ENCODE measurements at places on chromosomes 12 and 14.

DNA sequence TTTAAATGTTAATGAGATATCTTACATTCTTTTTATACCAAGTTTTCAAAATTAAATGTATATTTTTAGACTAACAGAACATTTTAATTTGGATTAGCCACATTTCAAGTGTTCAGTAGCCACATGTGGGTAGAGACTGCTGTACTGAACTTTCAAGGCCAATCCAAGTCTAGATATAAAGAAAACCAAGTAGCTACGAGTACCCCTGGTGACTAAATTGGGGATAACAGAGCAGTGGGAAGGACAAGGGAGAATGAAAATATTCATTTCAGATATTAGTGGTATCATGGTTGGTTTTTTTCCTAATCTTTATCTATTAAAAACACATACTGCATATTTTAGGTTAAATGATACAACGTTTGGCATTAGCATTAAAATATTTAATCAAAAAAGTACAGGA, 69.4 kb upstream of the RHOJ start:
- DNase-seq = peak; percentile 53

DNA sequence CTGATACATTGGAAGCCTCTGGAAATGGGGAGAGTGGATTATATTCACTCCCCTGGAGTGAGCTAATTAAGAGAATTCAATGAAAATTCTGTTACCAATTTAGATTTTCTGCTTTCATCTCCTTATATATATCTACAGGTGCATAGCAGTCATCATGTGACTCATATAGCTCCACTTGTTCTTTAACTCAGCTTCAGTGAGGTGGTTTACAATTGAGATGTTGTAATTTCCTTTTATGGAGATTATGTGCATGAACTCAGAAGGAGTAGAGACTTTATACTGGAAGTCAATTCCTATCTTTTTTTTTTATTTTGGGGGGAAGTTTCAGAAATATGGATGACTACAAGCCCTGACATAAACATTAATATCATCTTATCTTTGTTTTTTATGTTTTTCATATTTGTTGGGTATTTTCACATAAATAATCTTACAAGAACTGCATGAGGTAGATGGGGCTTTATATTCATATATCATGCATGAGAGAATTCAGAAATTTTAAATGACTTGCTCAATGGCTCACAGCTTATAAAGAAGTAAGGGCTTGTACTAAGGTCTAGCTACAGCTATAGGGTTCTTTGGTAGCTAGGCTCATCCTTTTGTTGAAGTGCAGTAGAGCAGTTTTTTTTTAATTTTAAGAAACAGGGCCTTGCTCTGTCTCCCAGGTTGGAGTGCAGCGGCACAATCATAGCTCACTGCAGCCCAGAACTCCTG, 92.3 kb upstream of the SCAF11 start:
- DNase-seq = no peak

DNA sequence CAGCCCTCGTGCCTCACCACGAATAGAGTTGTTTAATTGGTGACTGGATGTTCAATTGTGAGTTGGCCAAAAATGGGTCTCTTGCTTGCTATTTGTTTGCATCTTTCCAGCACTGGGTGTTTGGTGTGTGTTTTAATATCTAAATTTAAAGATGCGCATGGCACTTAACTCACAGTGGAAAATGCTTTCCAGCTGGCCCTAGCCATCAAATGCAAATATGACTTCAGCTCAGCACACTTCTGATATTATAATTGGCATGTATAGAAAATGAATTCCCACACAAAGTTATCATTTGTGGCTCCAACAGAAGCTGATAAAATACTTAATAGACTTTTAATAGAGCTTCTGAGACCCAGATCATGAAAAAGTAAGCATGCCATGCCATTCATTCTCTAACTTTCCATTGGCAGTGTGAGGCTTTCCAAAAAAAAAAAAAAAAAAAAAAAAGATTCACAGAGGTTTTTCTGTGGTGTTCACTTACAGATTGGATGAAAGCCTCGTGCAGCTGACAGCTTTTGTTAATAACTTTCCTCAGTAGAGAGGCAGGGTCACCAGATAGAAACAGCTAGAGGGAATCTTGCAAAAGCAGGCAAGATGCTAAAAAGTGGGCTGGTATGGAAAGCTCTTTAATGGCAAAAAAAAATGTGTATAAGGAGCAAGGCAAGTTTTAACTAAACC, 425.2 kb downstream of the GALC start:
- DNase-seq = no peak

DNA sequence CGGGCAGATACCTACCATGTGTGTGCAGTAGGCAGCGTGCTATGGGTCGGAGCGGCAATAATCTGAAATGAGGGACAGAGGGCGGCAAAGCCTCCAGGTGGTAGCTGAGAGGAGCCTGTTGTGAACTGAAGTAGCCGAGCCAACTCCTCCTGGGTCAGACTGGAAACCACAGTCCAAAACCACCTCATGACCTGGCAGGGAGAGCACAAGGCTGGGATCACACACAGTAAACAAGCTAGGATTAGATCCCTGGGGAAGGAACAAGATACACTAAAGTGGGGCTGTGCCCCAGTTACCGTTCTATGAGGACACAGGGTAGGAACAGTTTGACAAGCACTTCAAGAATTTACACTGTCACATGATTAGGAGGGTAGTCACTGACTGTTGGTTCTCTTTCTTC, 49.0 kb downstream of the AREL1 start:
- no peak for DNase-seq

GRCh38 chr12:12736759-12737676, 19.9 kb downstream of the CDKN1B start:
- no peak for DNase-seq

DNA sequence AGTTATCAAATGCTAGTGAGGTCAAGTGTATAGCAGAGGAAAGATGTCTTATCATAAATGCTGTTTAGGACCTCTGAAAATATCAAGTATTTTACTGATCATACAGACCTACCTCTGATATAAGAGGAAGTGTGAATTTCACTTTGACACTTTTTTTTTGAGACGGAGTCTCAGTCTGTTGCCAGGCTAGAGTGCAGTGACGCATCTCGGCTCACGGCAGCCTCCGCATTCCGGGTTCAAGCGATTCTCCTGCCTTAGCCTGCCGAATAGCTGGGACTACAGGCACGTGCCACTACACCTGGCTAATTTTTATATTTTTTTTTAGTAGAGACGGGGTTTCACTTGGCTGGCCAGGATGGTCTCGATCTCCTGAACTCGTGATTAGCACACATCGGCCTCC, 55.1 kb upstream of the PIK3C2G start:
- no peak for DNase-seq

DNA sequence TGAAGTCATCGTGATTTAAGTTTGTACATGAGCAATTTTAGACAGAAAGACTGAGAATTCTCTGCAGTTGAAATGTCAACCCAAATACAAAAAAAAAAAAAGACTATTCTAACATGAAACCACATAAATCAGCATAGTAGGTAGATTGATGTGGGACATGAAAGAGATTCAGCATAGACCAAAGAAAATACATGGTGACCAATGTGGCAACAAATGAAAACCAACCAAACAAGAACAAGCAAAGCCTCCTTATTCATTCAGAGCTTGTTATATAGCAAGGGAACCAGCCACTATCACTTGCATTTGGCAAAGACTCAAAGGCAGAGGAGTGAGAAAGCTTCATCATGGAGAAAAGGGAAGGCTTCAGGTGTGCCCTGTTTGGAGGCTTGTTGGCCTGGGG, 144.4 kb upstream of the TMPO start:
- no peak for DNase-seq

- DNase-seq = no peak
Measured at GRCh38 chr12:12083688-12084087, 12.9 kb downstream of the BCL2L14 start.

- DNase-seq = no peak
Measured at GRCh38 chr12:94380507-94380906, 79.2 kb downstream of the CEP83 start.

DNA sequence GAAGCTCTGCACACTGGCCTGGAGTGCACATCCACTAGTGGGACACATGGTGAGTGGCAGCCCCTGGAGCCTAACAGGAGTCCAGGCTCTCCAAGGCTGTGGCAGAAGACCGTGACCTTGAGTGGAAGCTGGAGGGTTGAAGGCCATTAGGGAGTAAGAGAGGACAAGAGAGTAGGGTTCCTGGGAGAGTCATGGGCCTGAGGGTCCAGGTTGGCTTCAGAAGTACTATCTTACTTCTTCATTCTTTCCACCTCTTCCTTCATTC, 406 bp downstream of the IL23A start:
- DNase-seq = no peak

- no peak for DNase-seq
Measured at GRCh38 chr14:50303744-50304471, 8.1 kb downstream of the L2HGDH start.

DNA sequence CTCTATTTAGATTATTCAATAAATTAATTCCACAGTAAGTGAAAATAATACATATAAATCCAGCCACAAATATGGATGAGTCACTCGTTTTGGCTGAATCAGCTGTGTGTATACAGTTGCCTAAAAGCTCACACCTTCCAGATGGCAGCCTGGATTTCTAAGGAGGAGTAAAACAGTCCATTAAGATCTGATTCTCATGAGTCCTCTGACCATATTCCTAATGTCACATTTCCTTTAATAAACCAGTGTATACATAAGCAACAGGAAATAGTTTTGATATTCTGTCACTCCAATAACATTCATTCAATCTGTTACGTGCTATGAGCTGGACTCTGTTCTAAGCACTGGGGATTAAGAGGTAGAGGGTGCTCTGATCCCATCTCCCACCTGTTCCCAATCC, 21.8 kb downstream of the MDM1 start:
- DNase-seq = no peak

GRCh38 chr12:105418229-105418628, 87.7 kb downstream of the C12orf75 start:
- DNase-seq = no peak

DNA sequence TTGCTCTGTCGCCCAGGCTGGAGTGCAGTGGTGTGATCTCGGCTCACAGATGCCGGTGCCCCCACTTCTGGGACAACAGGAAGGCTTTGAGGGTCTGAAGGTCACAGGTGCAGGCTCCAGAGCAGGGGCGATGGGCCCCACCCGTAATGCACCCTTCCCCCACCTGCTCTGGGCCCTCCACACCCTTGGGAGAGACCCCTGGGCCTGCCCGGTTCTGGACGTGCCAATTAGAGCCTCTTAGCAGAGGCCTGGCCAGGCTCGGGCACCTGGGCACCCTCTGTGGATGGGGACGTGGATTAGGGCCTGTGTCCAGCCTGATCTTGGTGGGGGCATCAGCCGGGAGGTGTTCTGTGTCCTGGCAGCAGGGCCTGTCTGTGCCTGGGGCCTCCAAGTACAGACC, 62.2 kb downstream of the KIF26A start:
- DNase-seq = no peak

GRCh38 chr12:132433641-132434395, 56.1 kb upstream of the FBRSL1 start:
- peak; percentile 68 for DNase-seq

DNA sequence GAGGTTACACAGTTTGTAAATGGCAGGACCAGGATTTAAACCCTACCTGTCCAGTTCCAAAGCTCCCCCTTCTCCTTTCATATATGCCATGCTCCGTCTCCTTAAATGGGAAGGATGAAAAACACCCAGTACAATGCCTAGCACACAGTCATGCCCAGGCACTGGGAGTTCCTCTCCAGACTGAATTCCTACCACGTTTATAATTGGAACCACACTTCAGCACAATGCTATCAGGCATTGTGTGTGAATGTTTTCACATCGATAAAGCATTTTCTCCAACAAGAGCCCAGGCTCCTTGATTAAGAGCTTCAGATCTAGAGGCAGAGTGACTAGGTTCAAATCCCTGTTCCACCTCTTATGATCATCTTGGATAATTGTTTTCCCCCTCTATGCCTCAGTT, 2.7 kb upstream of the NUAK1 start:
- no peak for DNase-seq

DNA sequence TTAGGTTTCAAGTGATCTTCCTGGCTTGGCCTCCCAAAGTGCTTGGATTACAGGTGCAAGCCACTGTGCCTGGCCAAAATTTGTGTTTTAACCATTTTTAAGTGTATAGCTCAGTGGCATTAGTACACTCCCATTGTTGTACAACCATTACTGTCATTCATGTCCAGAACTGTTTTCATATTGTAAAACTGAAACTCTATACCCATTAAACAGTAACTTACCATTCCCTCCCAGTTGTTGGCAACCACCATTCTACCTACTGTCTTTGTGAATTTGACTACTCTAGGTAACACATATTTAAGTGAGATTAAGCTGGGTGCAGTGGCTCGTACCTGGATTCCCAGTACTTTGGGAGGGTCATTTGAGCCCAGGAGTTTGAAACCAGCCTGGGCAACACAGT, 67.3 kb upstream of the KCNH3 start:
- DNase-seq = no peak

DNA sequence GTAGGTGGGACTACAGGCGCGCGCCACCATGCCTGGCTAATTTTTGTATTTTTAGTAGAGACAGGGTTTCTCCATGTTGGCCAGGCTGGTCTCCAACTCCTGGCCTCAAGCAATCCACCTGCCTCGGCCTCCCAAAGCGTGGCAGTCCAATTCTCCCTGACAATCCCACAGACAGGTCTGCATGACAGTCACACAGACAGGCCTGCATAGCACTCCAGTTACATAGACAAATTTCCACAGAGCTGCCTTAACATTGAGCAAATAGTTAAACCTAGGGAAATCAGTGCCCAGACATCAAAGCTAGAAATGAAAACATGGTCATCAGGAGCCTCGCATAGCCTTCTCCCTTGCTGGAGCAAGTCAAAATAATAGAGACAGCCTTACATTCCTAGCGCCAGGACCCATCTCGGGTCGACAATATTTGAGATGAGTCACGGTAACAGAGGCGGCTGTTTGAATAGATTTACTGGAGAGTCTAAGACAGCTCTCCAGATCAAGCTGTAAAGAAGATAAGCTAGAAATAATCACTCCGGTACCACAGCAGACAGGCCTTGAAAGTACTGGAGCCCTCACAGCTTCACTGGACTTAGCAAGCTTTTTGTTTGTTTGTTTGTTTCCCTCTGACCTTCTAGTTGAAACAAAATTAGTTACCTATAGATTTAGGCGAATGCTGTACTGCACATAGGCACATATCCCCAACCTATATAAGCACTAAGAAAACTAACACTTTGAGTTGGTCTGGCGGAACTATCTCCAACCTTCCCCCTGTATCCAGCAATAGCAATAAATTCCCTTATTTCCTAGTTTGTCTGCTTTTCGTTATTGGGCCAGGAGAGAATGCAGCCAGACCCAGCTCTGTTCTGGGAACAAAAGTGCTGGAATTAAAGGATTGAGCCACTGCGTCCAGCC, 23.8 kb upstream of the PYROXD1 start:
- no peak for DNase-seq

- DNase-seq = no peak
Measured at GRCh38 chr14:92750994-92751400, 2.6 kb upstream of the LGMN start.

- no peak for DNase-seq
Measured at GRCh38 chr12:28750946-28751685, 398.0 kb upstream of the FAR2 start.
